ENCODE measurements at places on chromosomes 3 and 15. TPM values are rescaled to one million over a fixed set of nuclear protein-coding genes. Genes with fewer than 3 reads are reported as not detected.

DNA sequence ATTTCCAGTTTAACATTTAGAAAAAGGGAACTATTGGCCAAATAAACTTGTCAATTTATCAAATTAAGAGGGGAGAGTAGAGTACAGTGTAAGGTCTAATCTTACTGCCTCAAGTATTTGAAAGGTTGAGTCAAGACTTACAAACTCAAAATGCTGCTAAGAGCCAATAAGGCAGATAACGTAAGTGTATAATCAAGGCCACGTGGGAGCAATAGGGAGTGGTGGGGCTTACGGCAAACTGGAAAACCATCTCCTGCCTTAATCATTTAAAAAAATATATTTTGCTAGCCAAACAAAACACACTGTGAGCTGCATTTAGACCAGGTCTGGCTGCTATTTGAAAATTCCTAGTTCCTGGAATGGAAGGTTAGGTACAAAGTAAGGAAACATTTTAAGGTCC, 107.3 kb upstream of the FRMD4B start:
- DNase-seq = no peak

- no peak for DNase-seq
These were observed 73.3 kb downstream of the ANKRD28 start for GRCh38 chr3:15724446-15724845.

DNA sequence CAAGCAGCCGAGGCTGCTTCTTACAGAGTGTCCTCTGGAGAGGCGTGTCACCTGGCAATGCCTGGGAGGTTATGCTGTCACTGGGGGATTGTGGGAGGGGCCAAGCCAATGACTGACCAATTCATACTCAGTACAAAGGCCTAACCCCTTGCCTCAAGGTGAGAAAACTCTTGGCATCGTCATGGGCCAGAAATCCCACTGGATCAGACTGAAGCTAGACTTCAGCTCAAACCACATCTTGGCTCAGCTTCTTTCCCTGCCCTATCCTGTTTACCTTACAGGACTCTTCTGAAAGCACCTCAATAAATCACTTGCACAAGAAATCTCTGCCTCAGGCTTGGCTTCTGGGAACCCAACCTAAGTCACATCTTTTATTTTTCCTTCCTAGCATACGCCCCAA, 9.5 kb downstream of the ANAPC13 start:
- DNase-seq = no peak

GRCh38 chr15:60917461-60918145, 311.5 kb downstream of the RORA start:
- no peak for DNase-seq

DNA sequence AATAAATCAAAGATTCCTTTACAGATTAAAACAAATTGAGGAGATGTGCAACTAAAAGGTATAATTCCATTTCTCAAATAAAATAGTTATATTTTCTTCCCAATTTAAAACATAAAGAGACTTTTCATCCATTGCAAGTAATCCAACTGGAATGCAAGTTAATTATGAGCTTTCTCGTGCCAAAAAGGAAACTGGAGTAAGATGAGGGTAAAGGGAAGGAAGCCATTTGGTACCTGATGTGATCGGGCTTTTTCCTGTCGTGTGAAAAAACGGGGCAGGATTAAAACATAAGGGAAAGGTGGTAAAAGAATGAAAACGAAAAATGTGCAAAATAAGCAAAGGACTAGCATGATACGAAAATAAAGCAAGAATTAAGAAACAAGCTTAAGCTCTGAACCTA, 41.8 kb upstream of the XXYLT1 start:
- DNase-seq = no peak

GRCh38 chr3:78889348-78889747, 878.5 kb downstream of the ROBO1 start:
- peak; percentile 66 for DNase-seq

DNA sequence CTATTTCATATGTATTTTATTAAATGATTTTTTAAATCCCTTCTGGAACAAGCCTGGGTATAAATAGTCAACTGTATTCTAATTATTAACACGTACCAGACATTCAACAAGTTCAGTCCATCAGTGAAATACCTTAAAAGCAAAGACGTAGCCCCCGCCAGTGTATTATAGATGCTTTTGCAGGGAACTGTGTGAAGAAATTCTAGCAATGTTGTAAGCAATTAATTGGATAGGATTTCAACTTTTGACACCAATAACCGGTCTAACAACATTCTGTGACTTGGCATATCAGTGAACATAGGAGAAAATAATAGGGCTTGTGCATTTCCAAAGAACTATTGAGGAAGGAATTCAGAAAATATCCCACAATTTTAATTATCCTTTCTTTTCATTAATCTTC, 67.2 kb upstream of the TGFBR2 start:
- DNase-seq = no peak

GRCh38 chr3:186487819-186488218, 56.4 kb downstream of the CRYGS start:
- DNase-seq = no peak

GRCh38 chr3:94063496-94064119, 747 bp downstream of the NSUN3 start:
- DNase-seq = no peak

- DNase-seq = no peak
These were observed 60.0 kb downstream of the NR1I2 start for GRCh38 chr3:119841808-119842471.

DNA sequence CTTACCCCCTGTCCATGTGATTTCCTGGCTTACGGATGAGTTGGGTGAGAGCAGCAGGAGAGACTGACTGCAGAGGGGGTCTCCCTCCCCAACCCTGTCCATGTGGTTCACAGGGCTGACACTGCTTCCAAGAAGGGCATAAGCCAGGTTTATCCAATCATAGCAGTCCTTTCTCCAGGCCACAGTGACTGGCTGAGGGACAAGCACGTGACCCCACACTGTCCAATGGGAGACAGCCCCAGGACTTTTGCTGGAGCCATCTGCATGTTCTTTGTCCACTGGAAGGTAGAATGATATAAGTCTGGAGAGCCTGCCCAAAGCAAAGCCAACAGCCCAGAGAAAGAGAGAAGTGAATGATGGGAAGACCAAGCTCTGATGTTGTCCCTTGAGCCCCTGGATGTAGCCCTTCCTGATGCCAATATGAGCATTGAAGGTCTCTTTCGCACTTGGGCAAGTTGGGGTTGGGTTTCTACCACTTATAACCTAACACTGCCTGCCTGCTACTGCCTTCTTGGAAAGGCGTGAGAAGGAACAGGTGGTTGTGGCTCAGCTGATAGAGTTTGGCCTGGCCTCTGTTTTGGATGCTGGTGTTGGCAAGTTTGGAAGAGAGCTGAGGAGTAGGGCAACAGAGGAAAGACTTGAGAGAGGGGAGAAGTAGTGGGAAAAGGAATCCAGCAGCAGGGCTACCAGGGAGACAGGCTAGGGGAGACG, 41.3 kb upstream of the GRIP2 start:
- no peak for DNase-seq

DNA sequence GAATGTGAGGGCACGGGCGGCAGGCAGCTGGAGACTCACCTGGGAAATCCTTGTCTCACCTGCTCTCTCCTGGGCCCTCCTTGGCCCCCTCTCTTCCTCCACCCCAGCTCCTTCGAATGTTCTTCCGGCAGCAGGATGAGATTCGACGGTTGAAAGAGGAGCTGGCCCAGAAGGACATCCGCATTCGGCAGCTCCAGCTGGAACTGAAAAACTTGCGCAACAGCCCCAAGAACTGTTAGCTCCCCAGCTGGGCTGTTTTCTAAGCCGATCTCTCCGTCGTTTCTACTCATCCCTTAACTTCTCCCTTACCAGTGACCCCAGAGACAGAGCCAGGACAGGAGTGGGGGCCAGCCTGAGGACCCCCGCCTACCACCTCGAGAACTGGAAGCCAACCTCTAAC, 95.0 kb downstream of the ANP32A start:
- DNase-seq = no peak

- no peak for DNase-seq
These were observed 256.3 kb upstream of the KCNH8 start for GRCh38 chr3:18892047-18892446.

- DNase-seq = no peak
These were observed 182.2 kb downstream of the FNDC3B start for GRCh38 chr3:172221547-172221946.

RTP3 gene
- not detected for total RNA-seq

ROPN1 gene
- total RNA-seq = not detected

RETNLB gene
- not detected for total RNA-seq

PRTG gene
- total RNA-seq = 35.5 TPM

CYP1A1 gene
- not detected for total RNA-seq
